Glutamatergic neuron (in vitro differentiated cells): ENCODE measurements at places on chromosomes 5 and 9.

GRCh38 chr9:134368571-134368970, 42.3 kb downstream of the RXRA start:
- no peak for DNase-seq

- no peak for DNase-seq
Measured at GRCh38 chr9:83403527-83404238, 134.5 kb downstream of the FRMD3 start.

DNA sequence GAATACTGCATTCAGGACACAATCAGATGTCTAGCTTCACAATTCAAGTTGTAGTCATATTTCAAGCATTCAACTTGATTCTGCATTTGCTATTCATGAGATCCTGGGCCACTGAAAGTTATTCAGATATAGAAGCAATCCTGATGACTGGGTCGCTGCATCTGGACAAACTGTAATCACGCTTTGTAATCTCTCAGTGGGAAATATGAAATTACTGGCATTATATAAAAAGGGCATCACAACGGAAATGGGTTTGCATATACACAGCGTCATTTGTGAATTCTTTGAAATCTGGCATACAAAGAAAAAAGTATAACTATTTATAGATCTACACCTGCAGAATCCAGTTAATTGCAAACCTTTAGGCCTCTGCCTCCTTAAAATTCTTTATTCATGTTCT, 102.2 kb downstream of the PARP8 start:
- DNase-seq = no peak

DNA sequence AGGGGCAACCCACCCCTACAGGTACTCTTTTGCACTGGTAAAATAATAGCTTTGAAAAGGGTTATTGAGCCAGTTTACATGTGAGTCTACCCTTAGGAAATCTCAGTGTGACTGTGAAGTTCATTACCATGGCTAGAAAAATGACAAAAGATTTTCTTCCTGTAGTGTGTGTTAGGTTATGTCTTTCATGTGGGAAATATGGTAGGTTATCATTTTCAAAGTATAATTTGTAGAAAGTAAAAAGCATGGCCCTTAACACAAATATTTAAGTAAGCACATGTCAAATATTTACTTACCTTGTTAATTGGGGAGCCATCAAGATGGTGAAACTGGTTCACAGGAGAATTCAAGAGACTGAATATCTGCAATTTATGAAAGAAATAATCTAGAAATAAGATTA, 37.3 kb upstream of the PLPP1 start:
- no peak for DNase-seq

DNA sequence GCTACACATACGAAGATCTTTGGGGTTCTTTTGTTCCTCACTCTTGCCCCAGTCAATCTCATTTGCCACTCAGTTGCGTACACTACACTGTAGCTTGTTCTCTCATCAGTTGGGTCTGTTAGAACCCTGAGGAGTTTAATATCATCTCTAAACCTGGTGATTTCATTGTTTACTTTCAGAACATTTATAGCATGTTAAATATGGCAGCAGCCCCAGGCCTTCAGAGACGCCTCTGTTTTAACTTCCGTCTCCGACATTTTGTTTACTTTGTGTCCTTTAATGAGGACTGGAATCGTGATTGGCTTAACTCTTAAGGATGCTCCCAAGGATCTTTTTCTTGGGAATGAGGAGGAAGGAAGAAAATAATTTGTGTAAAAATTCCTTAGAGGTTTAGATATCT, 510.1 kb downstream of the NR2F1-AS1 start:
- no peak for DNase-seq

- DNase-seq = no peak
Measured at GRCh38 chr5:16160706-16161105, 18.9 kb downstream of the MARCHF11 start.

- peak; percentile 36 for DNase-seq
Measured at GRCh38 chr9:125889112-125889475, 141.9 kb downstream of the PBX3 start.

- DNase-seq = no peak
Measured at GRCh38 chr9:82791692-82792091, 271.2 kb downstream of the RASEF start.

DNA sequence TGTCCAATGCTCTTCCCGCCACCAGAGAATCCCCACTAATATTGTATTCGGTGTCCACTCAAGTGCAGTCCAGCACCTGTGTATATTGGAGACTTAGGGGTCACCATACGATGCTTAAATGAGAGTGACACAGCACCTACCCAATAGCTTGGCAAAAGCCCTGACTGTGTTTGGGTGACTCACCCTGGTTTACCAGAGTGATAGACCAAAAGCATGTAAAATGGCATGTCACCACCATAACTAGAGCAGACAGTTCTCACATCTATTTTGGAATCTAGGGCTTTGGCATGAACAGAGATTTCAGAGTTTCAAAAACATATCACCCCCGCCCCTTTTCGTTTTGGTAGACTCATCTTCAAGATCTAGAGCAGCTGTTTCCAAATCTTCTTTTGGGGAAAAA, 217.3 kb upstream of the RASEF start:
- no peak for DNase-seq

- DNase-seq = no peak
Measured at GRCh38 chr5:18959535-18959934, 1028.5 kb downstream of the CDH18 start.

GRCh38 chr5:137015540-137016116, 483.5 kb downstream of the SPOCK1 start:
- no peak for DNase-seq

- no peak for DNase-seq
Measured at GRCh38 chr9:114174876-114175771, 19.8 kb downstream of the COL27A1 start.

DNA sequence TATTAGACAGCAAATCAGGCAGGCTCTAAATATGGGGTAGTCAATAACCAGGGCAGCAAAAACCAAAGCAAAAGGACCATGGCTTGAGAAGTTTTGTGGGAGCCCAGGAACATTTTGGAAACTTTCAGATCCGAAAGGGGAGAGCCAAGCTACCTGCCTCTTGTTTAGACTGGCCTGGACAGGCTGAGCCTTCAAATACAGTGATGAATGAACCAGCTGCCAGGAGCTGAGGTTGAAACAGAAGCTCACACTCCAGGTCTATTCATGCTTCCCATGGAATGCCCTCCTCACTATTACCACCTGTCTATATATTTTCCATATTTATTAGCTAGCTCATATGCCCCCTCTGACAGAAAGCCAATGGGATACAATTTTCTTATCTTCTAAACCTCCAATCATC, 150.8 kb upstream of the SLC44A1 start:
- no peak for DNase-seq

- peak; percentile 28 for DNase-seq
Measured at GRCh38 chr5:68661237-68661636, 432.6 kb upstream of the SLC30A5 start.

GRCh38 chr5:179798771-179799643, 5.2 kb downstream of the LTC4S start:
- no peak for DNase-seq

DNA sequence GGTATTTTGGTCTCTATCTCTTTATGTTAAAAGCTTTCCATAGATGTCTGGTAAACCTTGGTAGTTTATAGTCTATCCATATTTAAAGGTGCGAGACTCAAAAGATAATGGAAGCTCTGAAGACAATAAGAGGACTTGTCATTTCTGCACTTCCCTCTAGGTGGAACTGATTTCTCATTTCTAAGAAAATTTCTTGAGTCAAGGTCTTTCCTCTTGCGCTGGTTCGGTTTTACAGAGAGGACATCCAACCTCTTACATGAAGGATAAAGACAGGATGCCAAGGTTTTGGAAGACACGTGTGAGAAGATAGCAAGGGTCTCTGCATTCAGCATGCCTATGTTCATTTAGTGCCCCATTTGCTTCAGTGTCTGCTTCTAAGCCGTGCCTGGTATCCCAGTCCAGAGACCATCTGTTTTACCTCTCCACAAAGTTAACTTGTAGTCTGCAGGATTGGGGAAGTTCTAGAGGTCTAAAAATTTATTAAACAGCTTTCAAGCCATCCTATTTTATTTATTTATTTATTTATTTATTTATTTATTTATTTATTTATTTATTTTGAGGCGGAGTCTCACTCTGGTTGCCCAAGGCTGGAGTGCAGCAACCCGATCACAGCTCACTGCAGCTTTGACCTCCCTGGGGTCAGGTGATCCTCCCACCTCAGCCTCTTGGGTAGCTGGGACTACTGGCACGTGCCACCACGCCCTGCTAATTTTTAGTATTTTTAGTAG, 41.6 kb downstream of the KIAA1191 start:
- DNase-seq = no peak

GRCh38 chr9:125655691-125656410, 51.2 kb downstream of the MAPKAP1 start:
- DNase-seq = no peak

DNA sequence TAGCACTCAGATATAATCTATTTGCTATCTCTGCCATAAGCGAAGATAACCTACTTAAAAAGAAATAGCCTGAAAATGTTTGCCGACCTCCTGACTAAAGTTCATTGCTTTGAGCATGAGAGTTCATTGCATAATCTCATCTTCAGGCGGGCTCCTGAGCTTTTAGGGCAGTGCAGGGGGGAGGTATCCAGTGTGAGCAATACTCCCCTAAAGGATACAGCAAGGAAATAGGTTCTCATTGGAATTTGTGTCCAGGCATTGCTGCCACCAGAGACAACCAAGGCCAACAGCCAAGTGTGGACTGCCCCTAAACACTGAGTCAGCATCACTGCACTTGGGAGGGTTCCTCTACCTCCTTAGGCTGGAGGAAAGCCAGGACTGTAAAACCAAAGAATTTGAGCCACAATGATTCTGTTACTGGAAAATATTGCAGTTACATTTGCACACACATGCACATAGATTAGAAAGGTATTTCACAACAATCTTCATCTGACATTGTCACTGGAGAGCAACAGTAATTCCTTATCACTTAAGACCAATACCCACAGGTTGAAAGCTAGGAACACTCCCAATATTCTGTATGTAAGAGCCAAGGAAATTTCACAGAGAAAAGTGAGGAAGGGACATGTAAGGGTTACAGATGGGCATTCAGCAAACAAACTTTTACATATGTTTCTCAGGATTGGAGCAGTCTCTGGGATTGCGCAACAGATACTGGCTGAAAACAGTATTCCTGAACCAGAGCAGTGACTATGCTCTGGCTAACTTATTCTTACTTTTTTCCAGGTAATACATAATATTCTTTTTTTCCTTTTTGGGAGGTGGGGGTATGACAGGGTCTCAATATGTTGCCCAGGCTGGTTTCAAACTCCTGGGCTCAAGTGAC, 98.6 kb upstream of the TLE1 start:
- DNase-seq = no peak

DNA sequence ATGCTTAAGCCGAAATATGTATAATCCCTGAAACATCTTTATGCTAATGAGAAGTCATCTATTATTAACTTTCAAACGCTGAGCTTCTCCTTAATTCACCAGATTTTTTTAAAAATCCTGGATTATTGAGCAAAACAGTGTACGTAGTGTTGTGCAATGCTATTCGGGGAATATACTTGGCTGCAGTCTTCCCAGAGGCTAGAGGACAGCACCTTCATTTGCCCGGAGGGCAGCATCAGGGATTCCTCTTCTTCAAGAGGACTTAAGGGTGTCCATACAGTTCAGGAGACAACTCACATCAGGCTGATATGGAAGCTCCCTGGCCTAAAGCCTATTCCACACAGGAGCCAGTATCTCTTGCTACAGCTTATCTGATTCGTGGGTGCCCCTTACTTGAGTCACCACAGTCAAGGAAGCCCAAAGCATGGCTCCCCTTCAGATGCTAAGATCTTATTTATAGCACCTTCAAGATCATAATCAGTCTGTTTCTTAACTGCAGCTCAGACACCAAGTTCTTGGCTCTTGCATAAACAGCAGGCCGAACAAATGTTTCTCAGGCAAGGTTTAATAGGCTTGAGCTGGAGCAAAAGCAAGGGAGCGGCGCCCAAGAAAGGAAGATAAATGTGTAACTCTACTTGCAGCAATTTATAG, 29.4 kb downstream of the NUTM2F start:
- DNase-seq = no peak

DNA sequence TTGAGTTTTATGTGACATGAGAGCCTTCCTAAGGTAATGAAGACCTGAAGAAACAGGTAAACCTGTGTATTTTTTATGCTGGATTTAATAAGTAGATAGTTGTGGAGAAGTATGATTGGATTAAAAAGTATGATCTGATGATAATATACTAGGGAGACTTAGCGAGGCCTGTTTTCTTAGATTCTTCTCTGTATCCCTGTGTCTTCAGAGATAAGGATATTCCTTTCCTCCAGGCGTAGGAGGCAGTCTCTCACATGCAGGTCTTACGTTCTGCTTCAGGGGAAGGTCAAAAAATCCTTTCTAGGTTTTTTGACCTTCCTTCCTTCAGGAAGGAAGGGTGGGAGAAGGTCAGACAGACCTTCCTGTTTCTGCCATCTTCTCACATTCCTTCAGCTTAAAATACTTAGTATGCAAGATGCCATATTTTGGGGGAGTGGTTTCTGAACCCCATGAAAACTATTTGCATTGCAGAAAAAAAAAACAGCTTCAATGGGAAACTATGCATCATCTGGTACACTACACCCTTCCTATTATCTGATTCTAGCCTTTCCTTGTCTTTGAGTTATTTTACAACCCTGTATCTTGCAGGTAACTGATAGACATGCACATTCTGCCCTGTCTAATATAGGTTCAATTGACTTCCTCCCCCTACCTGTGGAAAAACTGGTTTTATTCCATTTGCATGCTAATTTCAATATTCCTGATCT, 57.3 kb upstream of the ZNF608 start:
- no peak for DNase-seq

- DNase-seq = no peak
Measured at GRCh38 chr5:95916687-95917085, 45.0 kb downstream of the ELL2 start.

- DNase-seq = peak; percentile 43
Measured at GRCh38 chr5:2753452-2754420, 2.3 kb upstream of the IRX2 start.

DNA sequence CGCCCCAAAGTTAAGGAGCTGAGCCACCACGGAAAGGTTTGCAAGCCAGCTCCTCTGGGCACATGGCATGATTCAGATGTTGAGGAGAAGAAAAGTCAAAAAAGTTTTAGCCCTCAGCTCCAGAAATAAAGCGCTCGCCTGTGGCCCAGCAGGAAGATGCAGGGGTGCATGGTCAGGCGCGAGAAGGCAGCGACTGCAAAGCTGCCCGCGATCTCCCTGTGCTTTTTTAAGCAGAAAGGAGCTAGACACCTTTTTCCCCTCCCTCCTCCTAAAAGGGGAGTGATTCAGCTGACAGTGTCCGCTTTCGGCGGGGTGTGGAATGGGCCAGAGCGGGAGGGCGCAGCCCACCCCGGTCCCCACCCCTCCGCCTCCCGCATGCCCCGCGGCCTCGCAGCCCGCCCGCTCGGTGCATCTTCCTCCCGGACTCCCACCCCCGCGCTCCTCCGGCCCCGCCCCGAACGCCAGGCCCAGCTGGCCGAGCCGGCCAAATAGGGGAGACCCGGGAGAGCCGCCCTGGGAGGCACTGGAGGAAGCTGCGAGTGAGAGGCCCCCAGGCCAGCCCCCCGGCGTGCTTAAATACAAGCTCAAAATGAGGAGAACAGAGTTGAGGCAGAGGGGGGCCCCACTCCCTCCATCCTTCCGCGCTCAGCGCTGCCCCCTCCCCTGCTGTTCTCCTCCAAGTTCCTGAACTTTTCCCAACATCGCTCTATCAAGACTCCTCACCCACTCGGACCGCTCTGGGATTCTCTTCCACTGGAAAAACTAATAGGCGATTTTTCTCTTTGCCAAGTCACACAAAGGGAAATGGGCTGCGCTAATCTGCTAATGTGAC, at the start of gene ADAMTS12:
ADAMTS12 (minus strand) TSS at position 203 of the 832 bp plus-strand sequence; CDS start at position 69, 134 bp downstream.
- DNase-seq = peak; percentile 54

GRCh38 chr9:137589441-137590122, 730 bp downstream of the ZMYND19 start:
- peak; percentile 49 for DNase-seq
